ENCODE measurements at places on chromosomes 1 and 21. TPM values are rescaled to one million over a fixed set of nuclear protein-coding genes. Genes with fewer than 3 reads are reported as not detected.

YARS1 gene
- total RNA-seq = 205 TPM

IFNAR1 gene
- 34.1 TPM for total RNA-seq

LELP1 gene
- not detected for total RNA-seq

NPHP4 gene
- 11.2 TPM for total RNA-seq

HCN3 gene
- 3.2 TPM for total RNA-seq

SLAMF8 gene
- total RNA-seq = 3.2 TPM

LAPTM5 gene
- total RNA-seq = 206 TPM

INSRR gene
- 0.07 TPM for total RNA-seq

OR14K1 gene
- total RNA-seq = not detected

OR2L2 gene
- total RNA-seq = not detected

Data from CD8-positive, alpha-beta memory T cell (primary cell).